ENCODE measurements at places on chromosomes 5 and 9.

DNA sequence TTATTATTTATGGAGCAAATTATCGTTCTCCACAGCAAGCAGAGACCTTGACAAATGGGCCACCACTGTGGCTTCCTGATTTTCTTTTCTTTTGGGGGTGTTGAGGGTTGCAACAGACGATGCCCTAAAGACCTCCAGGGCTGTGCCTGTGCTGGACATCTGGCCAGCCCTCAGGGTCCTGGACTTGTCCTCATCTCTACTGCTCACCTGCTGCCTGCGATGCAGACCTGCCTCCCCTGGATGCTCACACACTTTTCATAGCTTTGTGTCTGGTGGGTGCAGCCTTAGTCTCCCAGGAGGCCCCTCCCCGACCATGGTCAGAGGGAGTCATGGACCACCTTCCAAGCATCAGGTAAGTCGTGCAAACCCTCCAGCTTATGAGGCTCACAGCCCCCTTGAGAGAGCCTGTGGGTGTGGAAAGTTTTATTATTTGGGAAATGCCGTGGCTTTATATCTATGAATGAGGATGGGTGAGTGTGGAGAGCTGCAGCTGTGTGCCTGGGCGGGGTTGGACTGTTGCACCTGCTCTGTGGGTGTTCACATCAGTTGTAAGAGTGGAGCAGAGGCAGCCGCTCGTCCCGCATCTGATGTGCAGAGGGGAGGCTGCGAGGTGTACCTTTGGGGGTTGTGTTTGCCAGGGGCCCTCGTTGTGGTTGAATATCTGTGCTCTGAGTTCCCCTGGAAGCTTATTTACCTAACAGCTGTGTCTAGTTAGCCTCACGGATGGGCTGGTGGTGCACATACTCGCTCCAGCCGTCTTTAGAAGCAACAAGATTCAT is 126.3 kb upstream of the IRX4 start:
- DNase-seq, result no peak

- no peak for DNase-seq
These were observed 4.7 kb downstream of the PTGES2 start for GRCh38 chr9:128122809-128123175.

DNA sequence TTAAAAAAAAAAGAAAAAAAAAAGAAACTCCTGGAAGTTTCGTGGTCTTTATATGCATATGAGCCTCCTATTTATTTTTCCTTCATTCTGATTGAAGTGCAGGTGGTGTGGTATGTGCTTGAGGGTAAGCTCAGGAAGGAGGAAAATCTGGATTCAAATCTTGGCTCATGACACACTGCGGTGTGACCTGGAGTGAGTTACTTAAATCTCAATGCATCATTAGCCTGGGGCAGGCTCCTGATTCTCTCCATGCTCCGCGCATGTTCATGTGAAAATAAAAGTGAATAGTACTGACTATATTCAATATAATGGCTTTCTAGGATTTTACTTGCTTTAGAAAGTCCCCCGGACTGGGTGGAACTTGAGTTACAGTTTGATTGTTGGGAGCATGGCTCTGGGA is 35.6 kb downstream of the PTTG1 start:
- DNase-seq, result no peak

DNA sequence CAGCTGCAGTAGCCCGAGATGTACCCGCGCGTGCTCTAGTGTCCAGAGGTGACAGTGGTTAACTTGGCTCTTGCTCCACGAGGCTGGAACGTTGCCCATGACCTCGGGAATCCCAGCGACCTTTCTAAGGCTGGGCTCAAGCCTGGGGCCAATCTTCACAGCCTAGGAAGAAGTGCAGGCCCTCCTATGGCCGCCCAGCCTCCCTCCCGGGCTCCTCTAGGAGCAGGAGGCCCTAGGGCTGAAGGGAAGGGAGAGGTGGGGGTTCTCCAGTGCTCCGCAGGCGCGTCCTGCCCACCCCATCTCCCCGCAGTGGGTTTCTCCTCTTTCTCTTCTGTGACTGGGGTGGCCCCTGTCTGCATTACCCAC is 13.3 kb downstream of the NR2F1 start:
- no peak for DNase-seq

- DNase-seq, result no peak
These were observed 506.3 kb upstream of the WWC1 start for GRCh38 chr5:167785106-167785505.

DNA sequence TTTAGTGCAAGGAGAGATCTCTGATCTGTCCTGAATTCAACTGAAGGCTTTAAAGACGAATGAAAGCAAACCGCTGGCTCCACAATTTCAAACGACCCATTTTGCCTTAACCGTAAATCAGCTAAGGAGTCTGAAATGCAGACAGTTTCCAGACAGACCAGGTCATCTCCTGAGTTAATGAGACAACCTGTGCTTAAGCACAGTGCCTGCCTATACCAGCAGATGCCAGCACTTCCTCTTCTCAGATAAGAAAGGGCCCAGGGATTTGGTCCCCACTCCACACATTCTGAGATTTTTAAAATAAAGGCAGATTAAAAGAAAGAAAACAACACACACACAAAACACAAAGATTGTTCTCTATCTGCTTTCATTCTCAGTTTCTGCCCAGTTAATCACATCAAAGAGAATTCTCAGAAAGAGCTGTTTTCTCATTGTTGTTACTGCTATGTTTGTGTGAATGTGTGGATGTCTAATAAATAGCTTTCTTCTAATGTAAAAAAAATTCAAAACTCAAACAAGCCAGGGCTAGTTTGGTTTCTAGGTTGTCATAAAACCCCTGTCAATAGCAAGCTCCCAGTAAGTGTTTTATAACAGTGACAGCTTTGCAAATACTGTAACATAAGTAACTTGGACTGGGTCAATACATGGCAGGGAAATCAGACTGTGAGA is 157.7 kb upstream of the SLC24A2 start:
- no peak for DNase-seq

All from WTC11 (cell line).